ENCODE measurements at places on chromosomes 6 and 20.

GRCh38 chr6:168136001-168136400 is 57.0 kb upstream of the FRMD1 start:
- DNase-seq: no peak

- DNase-seq: no peak
Measured at GRCh38 chr6:111724039-111724438, 118.4 kb upstream of the TRAF3IP2 start.

GRCh38 chr20:44963325-44964215 is 2.7 kb upstream of the STK4 start:
- DNase-seq: no peak

DNA sequence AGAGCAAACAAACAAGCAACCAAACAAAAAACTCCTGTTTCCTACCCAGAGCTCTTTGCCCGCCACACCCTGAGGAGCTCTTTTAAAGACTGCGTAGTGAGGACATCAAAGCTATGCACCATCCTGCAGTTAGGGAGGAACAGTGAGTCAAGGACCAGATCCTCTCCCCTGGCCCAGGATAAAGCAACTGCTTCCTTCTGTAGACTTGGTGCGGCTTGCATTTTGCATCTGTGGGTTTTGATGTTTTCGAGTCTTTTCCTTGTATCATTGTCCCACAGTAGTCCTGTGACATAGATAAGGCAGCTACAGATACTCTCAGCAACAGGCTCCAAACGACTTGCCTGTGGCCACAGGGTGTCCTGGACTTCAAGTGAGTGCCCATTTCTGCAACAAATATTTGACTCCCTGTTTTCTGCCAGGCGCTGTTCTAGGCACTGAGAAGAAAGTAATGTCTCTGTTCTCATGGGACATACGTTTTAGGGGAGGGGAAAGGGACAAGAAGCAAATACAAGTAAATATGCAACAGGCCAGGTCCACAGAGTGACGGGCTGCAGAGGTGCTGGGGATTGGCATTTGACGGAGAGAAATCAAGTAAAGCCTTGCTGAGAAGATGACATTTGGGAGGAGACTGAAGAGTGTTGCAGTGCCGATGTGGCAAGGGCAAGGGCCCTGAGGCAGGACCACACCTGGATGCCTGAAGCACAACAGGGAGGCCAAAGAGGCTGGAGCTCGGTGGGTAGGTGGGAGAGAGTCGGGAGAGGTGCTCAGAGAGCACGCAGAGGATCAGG is 35.9 kb upstream of the MAP3K4 start:
- DNase-seq: no peak

DNA sequence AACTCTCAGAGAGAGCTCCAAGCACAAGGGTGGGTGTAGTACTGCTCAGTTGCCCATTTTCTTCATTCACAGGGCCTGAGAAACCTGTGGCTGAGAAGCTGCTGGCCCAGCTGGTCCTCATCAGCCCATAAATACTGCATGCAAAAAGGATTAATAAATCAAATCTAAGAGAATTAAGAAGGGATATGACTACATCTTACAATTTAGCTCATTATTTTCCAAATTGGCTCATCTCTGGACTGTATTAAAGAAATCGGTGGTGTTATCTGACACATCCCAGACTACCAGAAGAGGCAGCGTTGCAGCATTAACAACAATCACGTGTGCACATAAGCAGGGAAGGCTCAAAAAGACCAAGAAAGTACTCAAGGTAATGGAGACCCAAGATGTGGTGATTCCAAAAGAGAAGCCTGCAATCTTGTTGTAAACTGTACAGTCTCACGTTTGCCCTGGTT is 90.7 kb downstream of the CD24 start:
- no peak for DNase-seq

- no peak for DNase-seq
Measured at GRCh38 chr6:42051268-42051653, 937 bp downstream of the TAF8 start.

GRCh38 chr20:31595380-31595653 is 9.8 kb upstream of the ID1 start:
- DNase-seq: no peak

DNA sequence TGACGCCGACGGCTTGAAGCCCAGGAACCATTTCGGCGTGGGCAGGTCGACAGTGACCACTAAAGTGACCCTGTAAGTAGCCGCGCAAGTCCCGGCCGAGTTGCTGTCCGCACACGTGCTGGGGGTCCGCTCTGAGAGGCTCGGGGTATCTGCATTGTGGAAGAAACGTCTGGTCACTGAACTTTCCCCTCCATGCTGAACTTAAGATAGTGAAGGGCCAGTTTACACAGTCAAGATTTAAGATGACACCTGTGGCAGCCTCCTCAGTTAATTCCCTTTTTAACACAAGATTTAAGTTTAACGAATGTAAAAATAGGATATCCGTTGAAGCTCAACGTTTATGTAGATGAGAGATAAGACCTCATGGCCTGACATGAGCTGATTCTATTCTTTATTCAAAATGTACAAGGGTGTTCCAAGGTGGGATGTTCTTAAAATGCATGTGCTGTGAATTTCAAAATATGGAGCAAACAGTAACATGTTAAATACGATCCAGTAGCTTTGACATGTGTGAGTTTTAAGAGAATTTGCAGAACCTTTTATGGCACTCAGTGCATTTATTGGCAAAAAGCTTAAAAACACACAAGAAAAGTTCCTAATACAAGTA is 116.2 kb downstream of the RTN4IP1 start:
- DNase-seq: no peak

GRCh38 chr6:161406646-161407045 is 132.8 kb upstream of the AGPAT4 start:
- no peak for DNase-seq

DNA sequence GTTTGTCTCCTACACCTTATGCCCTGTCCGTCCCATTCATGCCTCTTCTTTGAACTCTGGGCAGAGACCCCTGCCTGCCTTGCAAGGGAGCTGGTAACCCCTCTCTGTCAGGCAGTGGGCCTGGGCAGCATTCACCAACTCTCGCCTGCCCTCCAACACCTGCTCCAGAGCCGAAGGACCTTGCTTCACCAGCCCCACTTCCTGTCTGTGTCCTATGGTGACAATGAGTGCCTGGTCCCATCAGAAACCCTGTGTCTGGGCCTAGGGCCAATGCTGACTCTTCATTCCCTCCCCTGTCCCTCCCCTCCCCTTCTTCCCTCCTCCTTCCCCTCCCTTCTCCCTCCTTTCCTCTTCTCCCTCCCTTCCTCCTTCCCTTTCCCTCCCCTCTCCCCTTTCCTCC is 22.8 kb upstream of the PCMTD2 start:
- no peak for DNase-seq

- no peak for DNase-seq
Measured at GRCh38 chr20:46857061-46857831, 37.4 kb upstream of the EYA2 start.

- no peak for DNase-seq
Measured at GRCh38 chr20:34322267-34323105, 19.3 kb upstream of the AHCY start.

GRCh38 chr6:17867880-17868279 is 119.6 kb downstream of the KIF13A start:
- no peak for DNase-seq

DNA sequence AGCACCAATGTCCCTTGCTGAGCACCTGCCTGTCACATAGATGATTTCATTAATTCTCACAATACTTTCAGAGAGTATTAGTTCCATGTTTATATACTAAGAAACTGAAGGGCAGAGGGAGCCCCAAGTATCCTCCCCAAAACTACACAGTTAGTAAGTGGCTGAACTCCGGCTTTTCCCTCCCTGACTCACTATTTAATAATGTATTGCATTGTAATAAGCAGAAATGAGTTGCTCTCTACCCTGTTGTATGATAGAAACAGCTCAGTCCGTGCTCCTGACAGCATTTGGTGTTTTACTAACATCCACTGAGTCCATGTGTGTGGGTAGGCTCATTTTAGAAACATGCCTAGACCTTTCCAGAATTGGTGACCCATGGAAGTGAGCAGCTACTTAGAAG is 76.8 kb downstream of the OLIG3 start:
- DNase-seq: no peak

DNA sequence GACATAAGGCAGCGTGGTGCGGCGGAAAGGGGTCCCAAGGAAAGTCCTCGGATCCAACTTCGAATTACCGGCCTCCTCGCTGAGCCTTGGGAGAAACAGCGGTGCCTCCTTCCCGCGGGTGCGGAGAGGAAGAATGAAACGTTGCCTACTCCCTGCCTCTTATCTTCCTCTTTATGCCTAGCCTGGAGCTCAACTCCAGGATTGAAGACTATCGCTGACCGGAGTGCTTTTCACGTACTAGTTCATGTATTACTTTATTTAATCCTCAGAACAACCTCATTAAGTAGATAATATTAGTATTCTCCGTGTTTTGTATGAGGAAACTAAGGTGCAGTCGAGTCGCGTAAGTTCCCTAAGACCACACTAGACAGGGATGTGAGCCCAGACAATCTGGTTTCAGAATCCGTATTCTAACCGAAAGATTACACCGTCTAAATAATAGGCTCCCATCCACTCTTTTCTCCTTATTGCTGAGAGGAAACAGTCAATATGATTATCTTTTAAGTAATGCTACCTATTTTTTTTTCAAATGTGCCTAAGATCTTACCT is 793 bp upstream of the PDSS2 start:
- DNase-seq: no peak

DNA sequence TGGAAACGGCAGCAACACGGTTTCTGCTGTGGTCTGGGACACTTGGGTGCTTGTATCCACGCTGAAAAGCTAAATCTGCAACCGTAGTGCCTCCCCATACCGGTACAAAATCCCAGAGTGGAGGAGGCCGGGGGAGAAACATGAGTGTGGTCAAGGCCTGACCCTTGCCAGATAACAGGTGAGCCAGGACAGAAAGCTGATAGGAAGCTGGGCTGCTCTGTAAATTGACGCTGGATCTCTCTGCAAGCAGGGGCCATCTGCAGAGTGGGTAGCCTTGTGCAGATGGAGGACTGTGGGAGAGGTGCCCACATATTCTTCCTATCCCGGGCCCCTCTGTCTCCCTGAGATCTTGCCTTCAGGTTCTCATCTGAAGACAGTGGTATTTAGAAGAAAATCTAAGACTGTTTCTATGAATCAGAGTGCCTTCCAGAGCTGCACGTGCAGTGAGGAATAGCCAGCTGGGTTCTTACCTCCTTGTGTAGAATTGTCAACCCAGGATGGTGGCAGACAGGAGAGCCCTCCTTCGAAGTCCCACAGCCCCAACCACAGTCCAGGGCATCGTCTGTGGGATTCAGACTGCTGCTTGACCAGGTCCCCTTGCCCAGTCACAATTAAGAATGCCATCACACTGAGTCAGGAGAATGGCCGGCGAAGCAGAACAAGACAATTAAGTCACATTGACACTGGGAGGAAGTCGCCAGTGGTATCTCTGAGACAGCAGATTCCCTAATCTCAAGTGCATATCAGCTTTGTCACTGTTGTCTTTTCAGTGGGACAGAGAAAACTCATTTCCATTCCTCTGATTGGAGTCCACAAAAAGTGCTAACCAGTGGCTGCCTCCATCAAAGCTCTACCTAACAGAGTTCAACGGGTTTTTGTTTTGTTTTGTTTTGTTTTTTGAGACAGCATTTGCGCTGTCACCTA is 100.0 kb upstream of the RIPOR2 start:
- DNase-seq: no peak

DNA sequence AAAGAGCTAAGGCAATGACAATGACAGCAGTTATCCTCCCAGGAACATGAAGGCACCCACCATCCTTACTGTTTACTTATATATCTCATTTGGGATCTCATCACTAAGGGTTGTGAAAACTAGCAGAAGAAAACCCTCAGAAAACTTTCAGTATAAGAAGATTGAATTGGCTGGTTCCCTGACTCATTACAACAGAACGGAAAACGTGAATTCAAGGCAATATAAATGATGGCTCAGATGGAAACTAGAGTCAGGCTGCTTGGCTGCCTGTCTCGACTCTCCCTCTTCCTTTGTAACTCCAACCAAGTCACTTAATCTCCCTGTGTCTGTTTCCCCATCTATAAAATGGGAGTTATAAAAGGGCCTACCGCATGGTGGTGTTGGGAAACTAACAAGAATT is 387.1 kb upstream of the JARID2 start:
- no peak for DNase-seq

GRCh38 chr6:92297101-92297500 is 1122.3 kb downstream of the EPHA7 start:
- no peak for DNase-seq

DNA sequence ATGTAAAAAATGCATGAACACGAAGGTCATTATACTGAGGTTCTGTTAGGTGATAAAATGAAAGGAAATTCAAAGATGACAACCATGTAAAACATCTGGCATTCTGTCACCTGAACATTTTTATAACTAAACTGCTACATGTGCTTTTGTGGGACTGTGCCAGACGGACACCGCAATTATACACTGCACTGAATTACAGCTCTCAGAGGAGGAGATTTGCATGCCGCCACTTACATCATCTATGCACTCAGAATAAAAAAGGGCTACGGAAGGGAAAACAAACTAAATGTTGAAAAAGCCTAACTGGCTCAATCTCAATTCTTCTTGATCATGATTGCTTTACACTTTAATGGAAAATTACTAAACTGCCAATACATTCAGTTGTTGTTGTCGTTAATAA is 614.0 kb upstream of the EYS start:
- DNase-seq: no peak
